ENCODE measurements at places on chromosomes 2 and 18.

DNA sequence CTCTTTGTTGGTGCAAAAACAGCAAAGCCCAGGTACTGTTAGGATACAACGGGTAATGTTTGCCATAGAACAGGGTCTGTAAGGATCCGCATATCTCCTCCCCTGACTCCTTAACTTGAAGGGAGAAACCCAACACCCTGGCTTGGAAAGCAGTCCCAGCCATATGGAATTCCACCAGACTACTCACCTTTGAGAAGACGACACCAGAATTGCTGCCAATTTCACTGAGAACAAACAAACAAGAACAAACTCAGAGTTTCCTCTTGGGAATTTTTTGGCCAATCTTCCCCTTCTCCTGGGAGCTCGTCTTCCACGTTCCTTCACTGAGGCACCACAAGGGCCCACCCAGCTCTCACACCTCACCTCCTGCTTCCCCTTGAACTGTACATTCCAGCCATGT is 29.2 kb downstream of the CAPN14 start:
- DNase-seq: no peak

GRCh38 chr2:69798290-69798908 is 31.1 kb upstream of the GMCL1 start:
- DNase-seq: no peak

DNA sequence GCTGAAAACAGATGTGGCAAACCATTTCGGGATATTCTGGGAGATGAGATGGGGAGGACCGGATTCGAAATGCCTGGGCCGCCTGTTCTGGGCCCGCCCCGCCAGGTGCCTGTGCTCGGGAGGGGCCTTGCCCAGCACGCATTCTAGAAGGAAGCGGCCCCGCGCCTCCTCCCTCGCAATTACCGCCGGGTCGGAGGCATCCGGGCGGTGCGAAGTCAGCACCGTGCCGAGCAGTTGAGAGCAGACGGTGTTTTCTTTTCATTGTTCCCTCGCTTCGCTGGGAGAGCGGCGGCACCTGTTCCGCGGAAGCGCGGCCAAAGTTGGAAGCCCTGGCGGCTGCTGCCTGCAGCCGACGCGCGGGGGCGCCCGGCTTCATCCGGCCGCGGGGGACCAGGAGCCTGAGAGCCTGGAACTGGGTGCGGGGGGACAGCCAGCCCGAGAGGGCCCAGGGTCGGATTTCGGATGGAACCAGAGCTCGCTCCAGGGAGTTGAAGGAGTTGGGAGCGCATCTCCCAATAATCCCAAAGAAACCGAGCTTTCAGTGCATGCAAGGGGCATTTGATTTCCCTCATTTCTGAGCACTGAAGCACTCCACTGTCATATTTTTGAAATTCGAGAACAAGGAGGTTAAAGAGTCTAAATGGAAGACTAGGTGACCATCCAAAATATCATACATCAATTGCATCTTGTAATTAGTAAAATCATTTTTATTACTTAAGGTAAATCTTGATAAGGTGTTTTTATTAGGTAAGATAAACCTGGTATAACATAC is 241.8 kb upstream of the RAB12 start:
- DNase-seq: no peak

- peak; percentile 73 for DNase-seq
Observed at GRCh38 chr2:59804732-59805131, 748.7 kb downstream of the BCL11A start.

DNA sequence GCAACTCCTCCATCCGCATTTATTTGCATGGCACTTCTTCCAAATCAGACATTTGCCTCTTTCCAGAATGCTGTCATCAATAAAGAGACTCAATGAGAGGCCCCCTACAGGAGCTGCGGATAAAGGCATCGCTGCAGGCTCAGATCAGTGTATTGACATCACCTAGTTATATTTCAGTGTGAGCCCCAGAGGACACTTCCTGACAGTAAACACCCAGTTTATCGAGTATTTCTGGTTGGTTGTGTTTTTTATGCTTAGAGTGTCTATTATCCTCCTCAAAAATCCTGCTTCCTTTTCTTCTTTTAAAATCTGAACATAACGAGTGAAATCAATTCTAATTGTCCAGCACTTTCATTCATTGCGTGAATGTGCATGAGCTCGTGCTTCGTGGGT is 38.8 kb downstream of the NRP2 start:
- no peak for DNase-seq

- no peak for DNase-seq
Observed at GRCh38 chr2:88826399-88826798, 134.9 kb downstream of the RPIA start.

- DNase-seq: no peak
Observed at GRCh38 chr2:11498543-11499034, 32.6 kb upstream of the E2F6 start.

- DNase-seq: no peak
Observed at GRCh38 chr2:199926806-199927205, 15.7 kb downstream of the C2orf69 start.

GRCh38 chr2:187105218-187105617 is 256.2 kb upstream of the ZSWIM2 start:
- DNase-seq: no peak

- no peak for DNase-seq
Observed at GRCh38 chr2:149986861-149987260, 399.3 kb upstream of the MMADHC start.

GRCh38 chr2:56170988-56171387 is 12.8 kb upstream of the CCDC85A start:
- DNase-seq: no peak

DNA sequence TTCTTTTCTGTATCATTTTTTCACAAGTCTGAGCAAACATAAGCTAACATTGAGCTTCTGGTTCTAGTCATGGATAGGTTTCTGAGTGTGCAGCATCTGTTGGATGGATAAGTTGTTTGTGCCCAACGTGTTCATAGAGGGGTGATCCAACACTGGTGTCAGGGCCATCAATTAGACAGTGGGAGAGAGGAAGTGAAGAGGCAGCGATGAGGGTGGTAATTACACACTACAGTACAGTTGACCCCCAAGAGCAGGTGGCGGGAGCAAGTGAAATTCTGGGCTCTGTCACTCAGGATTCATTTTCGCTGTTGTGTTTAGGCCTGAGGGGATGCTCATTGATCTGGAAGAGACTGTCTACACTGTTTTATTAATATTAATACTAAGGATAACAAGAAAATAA is 180.0 kb upstream of the CXCR4 start:
- peak; percentile 63 for DNase-seq

DNA sequence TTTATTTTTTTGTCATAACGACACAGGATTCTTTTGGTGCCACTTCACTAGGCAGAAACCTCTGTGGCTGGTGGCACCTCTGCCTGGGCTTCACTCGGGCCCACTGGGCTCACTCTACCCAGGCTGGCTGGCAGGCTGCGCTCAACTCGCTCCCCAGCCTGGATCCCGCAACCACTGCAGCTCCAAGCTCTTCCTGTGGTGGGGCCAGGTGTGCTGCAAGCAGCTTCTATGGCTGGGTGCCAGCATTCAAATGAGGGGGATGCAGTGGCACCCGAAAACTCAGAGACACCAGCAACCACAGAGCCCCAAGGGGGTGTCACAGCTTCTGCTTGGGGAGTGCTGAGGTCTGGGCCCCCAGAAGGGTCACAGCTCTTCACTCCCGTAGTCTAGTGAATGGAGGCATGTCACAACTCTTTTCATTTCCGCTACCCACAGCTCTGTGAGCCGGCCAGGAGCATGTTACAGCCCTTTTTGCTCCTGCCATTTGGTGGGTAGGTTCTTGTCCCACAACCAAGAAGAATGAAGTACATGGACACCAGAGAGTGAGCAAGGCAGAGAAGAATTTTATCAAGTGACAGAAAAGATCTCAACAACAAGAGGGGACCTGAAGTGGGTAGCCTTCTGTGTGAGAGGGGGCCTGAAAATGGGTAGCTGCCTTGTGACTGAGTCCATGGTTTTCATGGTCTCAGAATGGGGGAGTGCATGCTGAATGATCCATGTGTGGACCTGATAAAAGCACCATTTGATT is 170.1 kb downstream of the UBR3 start:
- DNase-seq: no peak

GRCh38 chr18:46754661-46755292 is 2.1 kb downstream of the ST8SIA5 start:
- no peak for DNase-seq

- DNase-seq: no peak
Observed at GRCh38 chr2:88809216-88809615, 117.7 kb downstream of the RPIA start.

- no peak for DNase-seq
Observed at GRCh38 chr2:51297488-51297887, 265.6 kb upstream of the NRXN1 start.

- DNase-seq: no peak
Observed at GRCh38 chr2:240597054-240597418, 10.5 kb downstream of the CAPN10 start.

DNA sequence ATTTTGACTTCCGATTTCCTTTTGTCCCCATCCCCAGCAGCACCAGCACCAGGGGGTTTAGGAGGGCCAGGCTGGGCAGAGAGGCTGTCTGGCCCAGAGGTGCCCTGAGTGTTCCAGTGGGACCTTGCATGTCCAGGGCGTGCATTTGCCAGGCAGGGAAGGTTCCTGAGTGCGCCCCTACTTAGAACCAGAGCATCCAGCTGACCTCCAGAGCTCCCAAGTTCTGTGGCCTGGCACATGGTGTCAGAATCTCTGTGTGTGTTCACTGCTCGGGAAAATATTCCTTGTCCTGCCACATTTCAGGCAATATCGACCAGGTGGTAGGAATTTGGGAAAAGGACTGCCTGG is 5.5 kb downstream of the SIX3 start:
- DNase-seq: no peak

GRCh38 chr2:17728210-17728609 is 25.4 kb downstream of the SMC6 start:
- no peak for DNase-seq

DNA sequence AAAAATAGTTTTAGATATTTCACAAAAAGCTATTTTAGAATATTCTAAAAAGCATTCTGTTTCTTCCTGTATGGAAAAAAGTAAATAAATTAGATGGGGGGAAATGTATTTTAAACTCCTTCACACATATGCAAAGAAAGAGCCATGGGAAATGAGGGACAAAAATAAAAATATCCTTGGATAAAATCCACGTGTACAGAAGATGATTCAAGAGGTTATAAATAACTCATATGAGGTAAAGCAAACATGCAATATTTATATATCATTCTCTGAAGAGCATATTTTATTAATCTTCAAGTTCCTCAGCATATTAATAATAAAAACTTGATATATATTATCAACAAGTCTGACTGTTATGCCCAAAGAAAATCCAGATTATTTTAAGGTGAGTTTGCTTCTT is 8.8 kb upstream of the GFPT1 start:
- DNase-seq: no peak

DNA sequence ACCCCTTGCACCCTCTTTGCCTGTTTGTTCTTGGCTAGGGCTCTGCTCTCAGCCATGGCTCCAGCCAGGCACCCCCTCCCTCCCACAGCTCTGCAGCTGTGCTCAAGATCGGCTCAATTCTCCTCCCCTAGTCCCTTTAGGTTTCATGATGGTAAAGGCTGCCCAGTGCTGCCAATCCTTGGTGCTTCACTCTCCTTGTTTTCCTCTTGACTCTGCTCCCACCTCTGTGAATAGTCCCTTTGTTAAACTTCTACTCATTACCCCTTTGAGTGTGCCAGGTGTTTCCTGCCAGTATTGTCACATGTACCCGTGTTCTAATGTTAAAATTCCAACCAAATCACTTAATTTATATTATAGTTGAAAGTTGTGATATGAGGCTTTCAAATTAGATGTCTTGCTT is 101.0 kb upstream of the CERS6 start:
- DNase-seq: peak; percentile 93

DNA sequence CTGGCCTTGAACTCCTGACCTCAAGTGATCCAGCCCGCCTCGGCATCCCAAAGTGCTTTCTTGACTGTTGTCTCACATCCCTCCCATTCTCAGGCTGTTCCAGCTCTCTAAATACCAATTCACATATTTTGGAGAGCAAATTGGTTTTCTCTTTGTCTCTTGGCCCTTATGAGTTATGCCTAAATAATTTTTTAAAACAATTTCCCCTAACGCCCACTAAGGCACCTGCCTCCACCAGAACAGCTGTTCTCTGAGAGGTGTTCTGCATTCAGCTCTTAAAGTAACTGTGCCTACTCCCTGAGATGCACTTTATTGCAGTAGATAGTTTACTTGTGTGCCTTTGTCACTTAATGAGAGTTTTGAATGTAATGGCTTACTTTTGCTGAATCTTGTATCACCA is 6.9 kb downstream of the CCDC195 start:
- no peak for DNase-seq

GRCh38 chr2:36277146-36277808 is 78.3 kb upstream of the CRIM1 start:
- no peak for DNase-seq

GRCh38 chr2:30799366-30799765 is 7.9 kb downstream of the CAPN13 start:
- DNase-seq: no peak

GRCh38 chr18:8794934-8795280 is 89.6 kb downstream of the MTCL1 start:
- no peak for DNase-seq

DNA sequence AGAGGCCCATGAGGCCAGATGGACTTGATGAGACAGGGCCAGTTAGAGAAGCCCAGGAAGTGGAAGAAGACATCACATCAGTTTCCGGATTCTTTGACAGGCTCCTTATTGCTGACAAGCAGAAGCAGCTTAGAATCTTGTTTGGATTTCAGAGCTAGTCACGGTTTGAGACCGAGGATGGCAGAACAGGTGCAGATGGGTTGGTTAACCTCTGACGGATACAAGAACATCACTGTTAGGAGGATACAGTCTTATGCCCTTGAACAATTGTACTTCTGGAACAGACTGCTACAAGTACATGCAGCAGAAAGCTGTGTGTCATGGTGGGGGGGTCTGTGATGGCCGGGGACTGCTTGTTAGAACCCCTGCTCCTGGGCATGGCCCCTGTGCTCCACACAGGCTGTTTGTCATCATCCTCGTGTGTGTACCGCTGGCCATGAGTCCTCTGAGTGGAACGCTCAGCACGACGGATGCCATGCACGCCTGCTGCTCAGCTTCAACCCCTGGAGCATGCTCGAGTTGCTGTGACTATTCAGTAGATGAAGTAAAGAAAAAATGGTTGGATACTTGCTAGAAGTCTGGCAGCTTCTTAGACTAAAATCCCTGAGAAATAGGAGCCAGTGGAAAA is 217.7 kb downstream of the SH3RF3 start:
- DNase-seq: no peak

GRCh38 chr2:239441261-239442078 is 40.6 kb upstream of the HDAC4 start:
- DNase-seq: no peak

GRCh38 chr2:211426240-211426639 is 869.8 kb downstream of the CPS1 start:
- DNase-seq: no peak

DNA sequence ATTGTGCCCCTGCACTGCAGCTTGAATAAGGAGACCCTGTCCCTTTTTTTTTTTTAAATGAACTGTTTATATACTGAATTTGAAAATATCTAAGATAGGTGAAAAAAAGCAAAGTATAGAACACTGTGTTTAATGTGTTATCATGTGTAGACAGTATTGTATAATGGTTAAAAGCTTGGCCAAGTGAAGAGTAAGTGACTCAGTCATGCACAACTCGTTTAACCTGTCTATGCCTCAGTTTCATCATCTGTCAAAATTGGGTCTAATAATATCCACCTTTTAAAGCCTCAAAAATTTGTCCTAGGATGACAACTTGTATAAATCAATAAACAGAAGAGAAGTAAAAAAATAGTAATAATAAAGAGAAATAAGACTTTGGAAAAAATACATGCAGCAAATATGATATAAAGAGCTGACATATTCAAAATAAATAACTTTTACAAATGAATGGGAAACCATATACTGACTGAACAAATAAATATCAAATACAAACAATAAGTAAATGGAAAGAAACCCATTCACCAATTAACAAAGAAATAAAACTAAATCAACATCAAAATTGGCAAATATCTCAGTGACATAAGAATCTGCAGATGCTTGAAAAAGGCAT is 113.7 kb downstream of the C2orf74 start:
- no peak for DNase-seq
